NCI-H510A treated with DMSO at 0.1 percent for 48 hours (cell line): ENCODE measurements at places on chromosomes 4 and X.

DNA sequence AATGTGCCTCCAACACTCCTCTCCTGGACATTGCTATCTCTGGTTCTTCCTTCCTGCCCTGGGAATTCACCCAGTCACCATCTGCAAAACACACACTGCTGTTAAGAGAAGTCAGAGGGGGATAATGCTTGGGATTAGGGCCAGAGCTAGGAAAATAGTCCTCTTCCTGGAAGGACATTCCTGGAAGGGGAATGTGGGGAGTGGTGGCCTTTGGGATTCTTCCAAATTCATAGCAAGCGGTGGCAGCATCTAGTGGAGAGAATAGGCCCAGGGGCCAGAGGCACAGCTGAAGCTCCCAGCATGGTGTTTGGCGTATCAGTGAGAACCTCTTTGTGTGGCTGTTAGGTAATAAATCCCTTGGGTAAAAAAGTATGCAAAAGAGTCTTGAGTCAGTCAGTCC, 34.3 kb downstream of the SHROOM4 start:
- no peak for DNase-seq

- DNase-seq = no peak
Observed at GRCh38 chrX:108246304-108246954, 154.9 kb downstream of the ATG4A start.

GRCh38 chr4:180341926-180342325, 1901.3 kb upstream of the TENM3 start:
- no peak for DNase-seq

- DNase-seq = no peak
Observed at GRCh38 chrX:135416546-135416945, 5.2 kb upstream of the SMIM10L2A start.

GRCh38 chrX:51795136-51795535, 51.9 kb downstream of the GSPT2 start:
- no peak for DNase-seq

GRCh38 chr4:41174444-41174843, 39.9 kb downstream of the APBB2 start:
- DNase-seq = no peak

GRCh38 chr4:98519268-98519977, 139.0 kb downstream of the TSPAN5 start:
- no peak for DNase-seq

- no peak for DNase-seq
Observed at GRCh38 chrX:148135738-148136137, 154.6 kb downstream of the FMR1NB start.

DNA sequence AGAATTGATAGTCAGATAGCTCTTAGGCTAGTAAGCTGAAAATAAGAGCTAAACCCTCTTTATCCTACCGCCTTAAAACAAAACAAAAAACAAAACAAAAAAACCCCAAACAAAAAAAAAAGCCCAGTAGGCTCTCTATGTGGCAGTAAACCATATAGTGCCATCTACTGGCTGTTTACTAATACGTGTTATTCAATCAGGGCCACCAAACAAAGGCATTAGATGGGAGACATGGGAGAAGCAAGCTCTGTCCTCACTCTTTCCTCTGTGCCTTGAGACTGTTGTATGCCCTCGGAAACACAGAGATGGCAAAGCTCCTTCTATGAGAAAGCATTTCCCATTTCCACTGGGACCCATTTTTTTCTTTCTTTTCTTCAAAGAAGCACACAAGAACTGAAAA, 148.8 kb upstream of the MID1 start:
- peak; percentile 64 for DNase-seq

DNA sequence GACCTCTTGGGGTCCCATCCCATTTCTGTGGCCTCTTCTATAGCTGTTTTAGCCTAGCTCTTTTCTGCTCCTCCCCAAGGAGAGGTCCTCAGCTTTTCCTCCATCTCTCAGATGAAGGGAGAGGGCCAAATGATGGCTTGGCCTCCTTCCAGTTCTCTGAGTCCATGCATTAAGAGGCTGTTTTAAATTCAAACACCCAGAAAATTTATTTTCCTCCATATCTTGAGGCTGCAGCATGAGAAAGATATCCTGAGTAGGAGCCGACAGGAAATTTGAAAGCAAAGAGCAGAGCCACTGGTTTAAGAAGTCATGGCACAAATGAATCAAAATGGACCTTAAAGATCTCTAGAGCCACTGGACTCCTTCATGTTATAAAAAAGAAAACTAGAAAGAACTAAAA, 558.8 kb downstream of the MID1IP1 start:
- DNase-seq = no peak
